ENCODE measurements at places on chromosomes 7 and 10.
A peak's percentile ranks its signal among the peaks of the same experiment; 100 is the strongest.

GRCh38 chr7:43726466-43726865, 2.9 kb downstream of the COA1 start:
- DNase-seq, result no peak

GRCh38 chr7:12770227-12770975, 83.0 kb downstream of the ARL4A start:
- no peak for DNase-seq

- no peak for DNase-seq
These were observed 236.9 kb downstream of the SLC25A13 start for GRCh38 chr7:96084881-96085553.

- DNase-seq, result no peak
These were observed 60.4 kb downstream of the CSGALNACT2 start for GRCh38 chr10:43198682-43199005.

GRCh38 chr10:28558923-28559508, 26.1 kb downstream of the WAC start:
- DNase-seq, result no peak

DNA sequence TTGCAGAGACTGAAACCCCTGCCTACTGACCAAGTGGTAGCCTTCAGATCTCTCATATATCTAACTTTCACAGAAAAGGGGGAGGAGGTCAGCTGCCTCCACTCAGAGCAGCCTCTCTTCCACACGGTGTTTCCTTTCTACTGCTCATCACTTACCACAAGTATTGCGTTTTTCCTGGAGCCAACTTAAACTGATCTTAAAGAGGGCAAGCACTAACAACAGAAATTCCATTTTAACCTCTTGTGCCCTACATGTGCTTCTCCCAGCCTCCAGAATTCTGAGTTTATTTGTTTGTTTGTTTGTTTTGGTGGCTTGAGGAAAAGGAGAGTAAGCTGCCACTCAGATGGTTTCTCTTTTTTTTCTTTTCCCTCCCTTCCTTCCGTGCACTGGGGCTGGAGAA, 19.1 kb downstream of the SKIDA1 start:
- no peak for DNase-seq

DNA sequence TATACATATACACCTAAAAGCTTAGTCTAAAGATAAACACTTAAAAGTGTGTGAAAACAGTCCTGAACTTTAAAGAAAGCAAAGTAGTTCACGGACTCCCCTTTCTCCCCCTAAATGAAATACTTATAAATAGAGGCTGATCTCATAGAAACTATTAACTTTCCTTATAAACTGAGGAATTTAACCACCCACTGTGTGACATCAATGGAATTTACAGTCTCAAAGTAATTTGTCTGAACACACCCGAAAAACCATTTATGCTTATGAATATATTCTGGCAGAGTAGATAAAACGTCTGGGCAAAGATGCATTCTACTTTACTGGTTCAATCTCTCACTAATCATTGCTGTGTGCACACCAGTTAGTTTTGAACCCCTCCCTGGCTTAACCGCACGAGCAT, 181.8 kb upstream of the DGKB start:
- DNase-seq, result no peak

- no peak for DNase-seq
These were observed 182.4 kb downstream of the DNAJB6 start for GRCh38 chr7:157519246-157519645.

GRCh38 chr10:62813981-62814380, 2.2 kb downstream of the EGR2 start:
- peak; percentile 18 for DNase-seq

DNA sequence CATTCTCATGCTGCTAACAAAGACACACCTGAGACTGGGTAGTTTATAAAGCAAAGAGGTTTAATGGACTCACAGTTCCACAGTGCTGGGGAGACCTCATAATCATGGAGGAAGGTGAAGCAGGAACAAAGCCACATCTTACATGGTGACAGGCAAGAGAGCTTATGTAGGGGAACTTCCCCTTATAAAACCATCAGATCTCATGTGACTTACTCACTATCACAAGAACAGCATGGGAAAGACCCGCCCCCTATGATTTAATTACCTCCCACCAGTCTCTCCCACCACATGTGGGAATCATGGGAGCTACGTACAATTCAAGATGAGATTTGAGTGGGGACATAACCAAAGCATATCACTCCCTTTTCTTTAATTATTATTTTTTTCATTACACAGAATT, 16.6 kb downstream of the COL28A1 start:
- no peak for DNase-seq

DNA sequence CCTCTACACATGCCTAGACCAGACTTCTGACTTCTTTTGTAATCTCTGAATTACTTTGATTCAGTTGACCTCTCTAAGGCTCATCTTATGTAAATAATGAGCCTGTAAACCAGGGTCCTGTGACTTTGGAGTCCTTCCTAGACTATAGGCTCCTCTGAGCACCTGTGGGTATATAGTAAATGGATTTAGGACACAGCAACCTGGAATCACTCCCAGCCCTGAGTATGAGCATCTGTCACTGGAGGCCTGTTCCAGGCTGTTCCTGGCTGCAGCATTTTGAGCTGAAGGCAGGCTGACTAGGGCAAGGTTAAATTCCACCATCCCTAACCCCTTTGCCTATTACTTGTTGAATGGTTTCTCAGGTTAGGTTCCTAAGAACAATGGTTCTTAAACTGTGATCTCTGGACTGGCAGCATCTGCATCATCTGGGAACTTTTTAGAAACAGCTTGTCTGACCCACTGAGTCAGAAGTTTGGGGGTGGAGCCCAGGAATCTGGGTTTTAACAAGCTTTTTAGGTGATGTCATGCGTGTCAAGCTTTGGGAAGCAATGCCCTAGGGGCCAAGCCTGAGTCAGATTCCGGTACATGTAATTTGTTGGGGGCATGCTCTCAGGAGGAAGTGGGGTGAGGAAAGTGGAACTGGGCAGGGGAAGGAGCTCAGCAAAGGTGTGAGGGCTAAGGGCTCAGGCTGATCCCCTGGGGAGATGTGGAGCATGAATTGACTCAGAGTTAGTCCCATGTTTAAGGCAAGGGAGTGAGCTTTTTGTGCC, 28.2 kb downstream of the MINDY4 start:
- no peak for DNase-seq

DNA sequence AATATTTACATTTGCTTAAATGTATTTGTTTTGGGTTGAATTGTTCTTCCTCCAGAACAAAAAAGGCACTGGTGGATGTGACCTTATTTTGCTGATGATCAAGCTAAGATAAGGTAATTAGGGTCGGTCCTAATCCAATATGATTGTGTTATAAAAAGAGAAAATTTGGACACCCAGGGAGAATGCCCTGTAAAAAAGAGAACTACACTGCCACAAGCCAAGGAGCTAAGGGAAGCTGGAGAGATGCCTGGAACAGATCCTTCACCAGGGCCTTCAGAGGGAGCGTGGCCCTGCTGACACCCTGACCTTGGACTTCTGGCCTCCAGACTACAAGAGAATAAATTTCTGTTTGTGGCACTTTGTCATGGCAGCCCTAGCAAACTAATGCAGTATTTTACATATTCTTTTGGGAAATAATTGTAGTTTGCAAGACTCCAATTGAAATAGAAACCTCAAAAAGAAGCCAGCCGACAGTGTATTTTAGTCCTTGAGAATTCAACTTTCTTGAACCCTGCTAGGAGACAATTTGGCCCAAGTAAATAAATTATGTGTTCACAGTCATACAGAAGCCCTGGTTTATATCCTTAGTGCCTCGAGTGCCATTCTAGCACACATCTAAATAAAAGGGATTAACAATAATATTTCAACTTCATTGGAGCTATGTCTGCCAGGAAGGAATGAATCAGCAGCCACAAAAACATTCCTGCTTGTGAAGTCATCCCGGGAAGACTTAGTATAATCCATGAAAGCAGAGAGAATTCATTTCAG, 164.6 kb downstream of the PKD1L1 start:
- no peak for DNase-seq

DNA sequence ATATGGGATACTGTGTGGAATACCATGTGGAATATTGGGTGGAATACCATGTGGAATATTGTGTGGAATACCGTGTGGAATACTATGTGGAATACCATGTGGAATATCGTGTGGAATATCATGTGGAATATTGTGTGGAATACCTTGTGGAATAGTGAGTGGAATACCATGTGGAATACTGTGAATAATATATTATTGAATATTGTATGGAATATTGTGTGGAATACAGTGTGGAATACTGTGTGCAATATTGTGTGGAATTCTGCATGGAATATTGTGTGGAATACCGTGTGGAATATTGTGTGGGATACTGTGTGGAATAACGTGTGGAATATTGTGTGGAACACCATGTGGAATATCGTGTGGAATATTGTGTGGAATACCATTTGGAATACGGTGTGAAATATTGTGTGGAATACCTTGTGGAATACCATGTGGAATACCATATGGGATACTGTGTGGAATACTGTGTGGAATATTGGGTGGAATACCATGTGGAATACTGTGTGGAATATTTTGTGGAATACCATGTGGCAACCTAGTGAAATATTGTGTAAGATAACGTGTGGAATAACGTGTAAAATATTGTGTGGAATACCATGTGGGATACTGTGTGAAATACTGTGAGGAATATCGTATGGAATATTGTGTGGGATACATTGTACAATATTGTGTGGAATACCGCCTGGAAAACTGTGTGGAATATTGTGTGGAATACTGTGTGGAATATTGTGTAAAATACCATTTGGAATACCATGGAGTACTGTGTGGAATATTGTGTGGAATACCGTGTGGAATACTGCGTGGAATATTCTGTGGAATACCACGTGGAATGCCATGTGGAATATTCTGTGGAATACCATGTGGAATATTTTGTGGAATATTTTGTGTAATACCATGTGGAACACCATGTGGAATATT, 133.9 kb upstream of the CHST15 start:
- DNase-seq, result no peak

GRCh38 chr7:29296421-29296820, 101.8 kb downstream of the CHN2 start:
- DNase-seq, result no peak

DNA sequence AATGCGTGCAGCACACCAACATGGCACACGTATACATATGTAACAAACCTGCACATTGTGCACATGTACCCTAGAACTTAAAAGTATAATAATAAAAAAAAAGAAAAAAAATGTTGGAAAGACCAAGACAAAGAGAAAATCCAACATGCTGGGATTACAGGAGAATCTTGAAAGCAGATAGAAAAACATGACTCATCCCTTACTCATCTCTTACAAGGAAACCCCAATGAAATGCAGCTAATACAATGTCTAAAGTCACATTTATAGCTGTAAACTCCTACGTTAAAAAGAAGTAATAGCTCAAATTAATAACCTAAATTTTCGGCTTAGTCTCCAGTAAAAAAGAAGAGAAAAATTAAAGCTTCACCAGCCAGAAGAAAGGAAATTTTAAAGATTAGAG, 47.5 kb upstream of the DGKB start:
- no peak for DNase-seq

DNA sequence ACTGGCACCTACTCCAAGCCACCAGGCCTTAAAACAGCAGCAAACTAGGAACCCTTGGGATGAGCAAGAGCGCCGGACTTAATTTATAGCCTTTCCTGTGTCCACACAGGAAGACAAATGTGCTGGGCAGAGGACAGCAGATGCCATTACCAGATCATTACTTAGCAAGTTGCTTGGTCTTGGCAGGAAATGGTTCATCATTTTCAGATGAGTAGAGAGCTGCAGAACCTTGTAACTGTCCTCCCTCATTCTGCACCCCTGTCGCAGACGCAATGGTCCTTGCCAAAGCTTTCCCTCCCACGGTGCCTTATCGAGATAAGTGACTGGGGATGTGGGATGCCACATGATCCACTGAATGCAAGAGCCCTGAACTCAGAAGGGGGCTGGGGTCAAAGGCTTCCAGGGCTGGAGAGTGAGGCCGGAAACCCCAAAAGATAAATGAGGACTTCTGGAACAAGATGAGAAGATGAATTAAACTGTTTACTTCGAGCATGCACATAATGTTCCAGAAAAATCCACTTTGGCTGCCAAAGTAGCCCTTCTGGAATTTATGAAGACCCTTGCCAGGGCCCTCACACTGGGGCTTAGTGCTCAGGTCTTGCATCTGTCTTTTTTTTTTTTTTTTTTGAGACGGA, 145.6 kb upstream of the ZNF32 start:
- no peak for DNase-seq

All from activated CD8-positive, alpha-beta memory T cell treated with anti-CD3 and anti-CD28 coated beads for 1 hour (primary cell).